ENCODE measurements at places on chromosomes 5 and 9. TPM values are rescaled to one million over a fixed set of nuclear protein-coding genes. Genes with fewer than 3 reads are reported as not detected.

DNA sequence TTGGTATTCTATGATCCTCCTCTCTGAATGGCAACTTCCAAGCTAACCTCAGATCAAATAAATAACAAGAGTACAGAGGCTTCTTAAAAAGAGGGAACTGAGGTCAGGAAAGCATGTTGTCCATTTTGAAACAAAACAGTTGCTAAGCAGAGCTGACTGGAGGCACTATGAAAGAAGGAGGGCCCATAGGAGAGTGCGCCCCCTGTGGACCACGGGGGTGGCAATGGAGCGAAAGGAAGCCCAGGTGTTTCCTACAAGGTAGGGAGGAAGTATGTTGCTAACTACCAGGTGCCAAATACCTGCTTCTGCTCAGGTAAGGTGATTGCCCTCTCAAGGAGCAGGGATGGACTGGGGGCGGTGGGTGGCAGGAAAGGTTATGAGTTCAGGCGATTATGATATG, 101.8 kb upstream of the MAST4 start:
- no peak for DNase-seq

- no peak for DNase-seq
Measured at GRCh38 chr5:134226441-134227192, 744 bp upstream of the PPP2CA start.

- DNase-seq: no peak
Measured at GRCh38 chr5:134845335-134845851, 375 bp upstream of the C5orf24 start.

DNA sequence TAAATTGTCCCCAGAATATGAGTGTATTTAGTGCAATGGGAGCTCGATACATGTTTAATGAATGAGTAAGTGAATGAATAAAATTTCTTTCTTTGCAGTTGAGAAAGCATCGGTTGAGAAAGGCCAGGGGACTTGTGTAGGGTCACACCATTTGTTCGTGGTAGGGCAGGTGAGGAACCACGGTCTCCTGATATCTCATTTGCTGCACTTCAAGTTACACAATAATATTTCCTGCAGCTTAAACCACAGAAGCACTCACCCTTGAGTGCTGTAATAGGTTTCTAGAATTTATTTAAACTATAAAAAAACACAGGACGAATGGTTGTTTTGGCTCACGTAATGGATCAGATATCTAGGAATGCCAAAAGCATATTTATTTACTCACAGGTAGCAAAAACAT, 429.8 kb downstream of the SPATA31D1 start:
- no peak for DNase-seq

DNA sequence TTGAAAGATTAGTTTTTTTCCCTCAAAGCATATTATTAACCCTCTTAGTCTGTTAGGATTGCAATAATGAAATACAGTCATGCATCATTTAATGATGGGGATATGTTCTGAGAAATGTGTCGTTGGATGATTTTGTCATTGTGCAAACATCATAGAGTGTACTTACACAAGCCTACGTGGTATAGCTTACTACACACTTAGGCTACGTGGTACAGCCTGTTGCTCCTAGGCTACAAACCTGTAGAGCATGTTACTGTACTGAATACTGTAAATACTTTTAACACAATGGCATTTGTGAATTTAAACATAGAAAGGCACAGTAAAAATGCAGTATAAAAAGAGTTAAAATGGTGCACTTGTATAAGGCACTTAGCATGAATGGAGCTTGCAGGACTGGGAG, 132.7 kb downstream of the PDE8B start:
- no peak for DNase-seq

DNA sequence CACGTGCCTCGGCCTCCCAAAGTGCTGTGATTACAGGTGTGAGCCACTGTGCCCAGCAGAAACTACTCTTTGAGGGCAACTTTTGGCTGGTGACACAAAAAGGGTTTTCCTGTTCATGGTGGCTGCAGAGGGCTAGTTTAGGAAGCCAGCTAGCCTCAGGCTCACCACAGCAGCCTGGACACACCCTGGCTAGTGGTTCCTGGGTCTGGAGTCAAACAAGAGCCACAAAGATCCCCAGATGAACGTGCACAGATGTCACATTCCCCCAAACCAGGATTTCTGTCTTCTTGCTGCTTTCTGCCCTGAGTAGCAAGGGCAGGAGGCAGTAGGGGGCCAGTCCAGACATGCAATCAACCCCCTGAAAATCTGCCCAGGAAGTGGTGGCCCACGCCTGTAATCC, 6.8 kb downstream of the HBEGF start:
- DNase-seq: no peak

DNA sequence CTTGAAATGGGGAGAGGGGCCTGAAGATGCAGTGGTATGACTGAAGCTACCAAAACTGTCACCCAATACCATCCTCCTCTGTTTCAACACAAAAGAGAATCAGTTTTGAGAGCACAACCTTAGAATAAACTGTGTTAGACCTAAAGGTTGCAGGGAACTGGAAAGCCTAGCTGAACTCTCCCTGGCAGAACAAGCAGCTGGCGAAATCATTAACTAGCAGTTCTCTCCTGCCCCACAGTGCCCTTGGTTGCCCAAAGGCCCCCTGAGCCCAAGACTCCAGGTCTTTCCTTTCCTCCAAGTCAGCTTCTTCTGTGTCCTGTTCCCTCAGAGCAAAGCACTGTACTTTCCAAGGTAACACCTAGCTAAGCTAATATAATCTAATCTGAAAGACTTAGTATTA, 135.4 kb upstream of the SLC30A5 start:
- DNase-seq: no peak

GRCh38 chr5:164392531-164392930, 887.1 kb downstream of the MAT2B start:
- no peak for DNase-seq

GRCh38 chr5:116938488-116938887, 363.9 kb upstream of the SEMA6A start:
- no peak for DNase-seq

DNA sequence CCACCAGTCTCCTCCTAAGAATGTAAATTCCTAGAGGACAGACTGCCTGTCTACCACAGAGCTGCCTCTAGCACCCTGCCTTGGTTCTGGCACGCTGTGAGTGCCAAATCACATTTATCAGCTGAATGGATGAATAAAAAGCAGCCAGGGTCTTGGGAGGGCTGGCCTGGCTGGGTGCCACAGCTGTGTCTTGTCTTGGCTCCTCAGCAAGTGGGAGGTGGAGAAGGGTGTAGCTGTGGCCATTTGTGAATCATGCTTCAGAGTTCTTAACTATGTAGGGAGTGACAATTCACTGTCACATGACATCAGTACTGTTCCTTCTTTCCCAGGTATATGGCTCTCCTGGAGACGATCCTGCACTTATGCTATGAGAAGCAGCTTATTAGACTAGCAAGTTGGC, 70.6 kb downstream of the DCP2 start:
- DNase-seq: no peak

LRRC19 gene
- not detected for total RNA-seq

FIBCD1 gene
- 0.10 TPM for total RNA-seq

SCGB3A1 gene
- not detected for total RNA-seq

ABCA1 gene
- 61.2 TPM for total RNA-seq

ARHGEF39 gene
- total RNA-seq: 2.4 TPM

CDH10 gene
- total RNA-seq: 0.79 TPM
